T-helper 2 cell treated with Interferon-gamma antibody and Interleukin-4, amounts not matched to agents 100 ng/mL and 5 ng/mL, for 36 hours (primary cell): ENCODE measurements at places on chromosomes 16 and 17. TPM values are rescaled to one million over a fixed set of nuclear protein-coding genes. Genes with fewer than 3 reads are reported as not detected.

Gene KRT34
- total RNA-seq = not detected in 2 replicates

Gene CES5A
- not detected in 2 replicates for total RNA-seq

Gene MPV17L
- not detected in 2 replicates for total RNA-seq

Gene HOXB9
- total RNA-seq = 0.09 TPM in 2 replicates

Gene KRTAP4-4
- total RNA-seq = not detected in 2 replicates
